Prostate gland (tissue), 2 donors: ENCODE measurements at places on chromosomes 4 and X. TPM values are rescaled to one million over a fixed set of nuclear protein-coding genes. Genes with fewer than 3 reads are reported as not detected.
A peak's percentile ranks its signal among the peaks of the same experiment; 100 is the strongest.

DNA sequence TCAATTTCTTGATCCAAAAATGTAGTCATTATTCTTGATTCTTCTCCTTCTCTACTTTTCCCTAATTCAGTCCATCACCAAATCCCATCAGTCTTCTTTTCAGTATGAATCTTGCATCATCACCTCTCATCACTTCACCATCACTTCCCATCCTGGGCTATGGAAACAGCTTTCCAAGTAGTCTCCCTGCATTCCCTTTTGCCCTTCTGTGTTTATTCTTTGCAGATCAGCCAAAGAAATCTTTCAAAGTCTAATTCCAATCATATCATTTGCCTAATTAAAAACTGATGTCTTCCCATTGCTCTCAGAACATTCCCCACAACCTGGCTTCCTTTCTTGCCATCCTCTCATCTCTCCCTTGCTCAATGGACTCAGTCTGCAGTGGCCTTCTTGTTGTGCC, 201.7 kb upstream of the ADAMTS3 start:
- no peak for DNase-seq
- no peaks in the 10 kb centered on the region for H3K27me3 ChIP-seq
- no peak overlapping the region for H3K27ac ChIP-seq
- H3K36me3 ChIP-seq, result no peaks in the 10 kb centered on the region
- H3K4me3 ChIP-seq, result no peak overlapping the region

- H3K27me3 ChIP-seq, result no peaks in the 10 kb centered on the region
- peaks cover 4% of the 10 kb centered on the region for H3K4me1 ChIP-seq
- H3K4me3 ChIP-seq, result no peak overlapping the region
- no peaks in the 10 kb centered on the region for H3K36me3 ChIP-seq
Measured at GRCh38 chr4:2419814-2420213, 1.1 kb downstream of the CFAP99 start.

DNA sequence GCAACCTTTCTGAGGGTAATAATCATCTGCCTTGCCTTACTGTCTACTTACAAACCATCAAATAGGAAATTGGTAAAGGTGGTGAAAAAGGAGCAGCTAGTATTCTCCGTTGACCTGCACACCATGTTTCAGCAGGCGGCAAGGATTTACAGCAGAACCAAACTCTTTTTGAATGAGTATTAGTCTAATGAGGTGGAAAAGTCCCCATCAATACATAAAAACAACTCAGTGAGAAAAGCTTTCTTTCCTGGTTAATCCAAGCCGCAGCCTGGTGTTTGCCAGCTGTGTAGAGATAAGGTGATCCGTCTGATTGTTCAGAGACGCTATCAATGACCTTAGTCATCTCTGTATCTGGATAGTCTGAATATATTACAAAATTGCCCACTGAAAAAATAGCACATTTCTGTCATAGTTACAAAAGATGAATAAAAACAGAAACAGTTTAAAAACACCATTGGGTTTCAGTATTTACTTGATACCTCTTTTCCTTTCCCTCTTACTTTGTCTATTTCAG, 110.4 kb upstream of the TBC1D9 start:
- H3K27ac ChIP-seq, result no peak overlapping the region
- no peak overlapping the region for H3K4me3 ChIP-seq
- H3K36me3 ChIP-seq, result no peaks in the 10 kb centered on the region
- no peaks in the 10 kb centered on the region for H3K27me3 ChIP-seq

DNA sequence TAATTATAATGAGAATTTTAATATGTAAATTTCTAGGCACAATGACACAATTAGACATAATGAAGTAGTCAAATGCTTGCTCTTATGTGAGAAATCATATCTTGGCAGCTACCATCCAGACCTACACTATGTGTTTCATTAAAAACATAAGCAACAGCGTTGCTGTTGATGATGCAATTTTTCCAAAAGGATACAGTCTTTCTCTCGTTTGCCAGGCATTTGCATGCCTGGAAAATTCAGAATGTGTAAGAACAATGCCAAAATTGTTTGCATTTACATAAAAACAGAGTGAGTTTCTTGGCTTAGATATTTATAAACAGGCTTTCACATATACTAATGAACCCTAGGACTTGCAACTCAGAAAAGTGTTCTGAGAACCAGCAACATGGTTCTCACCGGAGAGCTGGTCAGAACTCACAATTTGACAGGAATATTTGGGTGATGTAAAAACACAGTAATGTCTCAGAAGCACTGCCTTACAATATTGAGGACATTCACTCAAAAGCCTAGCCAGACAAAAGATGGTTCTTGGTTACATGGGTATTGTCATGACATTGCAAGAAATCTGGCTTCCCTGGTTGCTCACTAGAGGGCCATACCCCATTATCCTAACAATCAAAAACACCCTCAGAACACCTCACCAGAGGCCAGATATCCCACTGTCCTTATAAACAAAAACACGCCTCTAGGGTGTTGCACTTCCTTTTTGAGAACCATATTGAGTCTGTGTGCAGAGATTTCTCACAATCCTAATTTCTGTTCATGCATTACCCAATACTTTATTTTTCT, 1029.0 kb upstream of the AGA start:
- H3K4me1 ChIP-seq, result no peaks in the 10 kb centered on the region
- DNase-seq, result no peak
- no peak overlapping the region for H3K4me3 ChIP-seq

NOX1 gene
- total RNA-seq, result 0.62 TPM

DNA sequence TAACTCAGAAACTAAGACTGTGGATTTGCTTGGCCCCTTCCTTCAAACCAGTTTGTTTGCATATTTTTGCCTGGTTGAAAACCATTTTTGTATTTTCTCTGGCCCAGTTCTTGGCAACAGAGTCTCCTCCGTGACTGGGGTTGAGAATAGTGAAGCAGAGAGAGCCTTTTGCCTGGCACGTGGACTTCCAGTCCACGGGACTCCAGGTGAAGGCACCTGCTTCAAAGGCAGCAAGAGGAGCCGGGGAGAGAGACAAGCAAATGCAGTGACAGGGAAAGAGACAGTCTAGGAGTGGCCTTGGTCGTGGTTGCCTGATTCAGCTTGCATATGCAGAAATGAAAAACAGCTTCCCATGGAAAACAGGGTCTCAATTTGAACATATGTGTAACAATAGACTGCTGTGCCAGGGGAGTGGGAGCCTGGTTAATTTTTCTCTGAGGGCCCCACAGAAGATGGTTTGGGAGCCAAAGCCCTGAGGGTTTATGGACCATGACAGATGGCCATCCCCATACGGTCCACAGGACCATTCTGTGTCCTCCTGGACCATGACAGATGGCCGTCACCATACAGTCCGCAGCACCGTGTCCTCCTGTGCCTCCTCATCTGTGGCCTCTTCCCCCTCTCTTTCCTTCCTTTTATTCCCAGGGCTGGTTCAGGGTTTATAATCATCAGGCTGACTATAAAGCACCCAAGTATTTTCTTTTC, 272.2 kb upstream of the RASGEF1B start:
- no peak overlapping the region for H3K4me3 ChIP-seq
- no peaks in the 10 kb centered on the region for H3K27me3 ChIP-seq
- no peak overlapping the region for H3K27ac ChIP-seq
- no peaks in the 10 kb centered on the region for H3K36me3 ChIP-seq
- no peaks in the 10 kb centered on the region for H3K4me1 ChIP-seq

DNA sequence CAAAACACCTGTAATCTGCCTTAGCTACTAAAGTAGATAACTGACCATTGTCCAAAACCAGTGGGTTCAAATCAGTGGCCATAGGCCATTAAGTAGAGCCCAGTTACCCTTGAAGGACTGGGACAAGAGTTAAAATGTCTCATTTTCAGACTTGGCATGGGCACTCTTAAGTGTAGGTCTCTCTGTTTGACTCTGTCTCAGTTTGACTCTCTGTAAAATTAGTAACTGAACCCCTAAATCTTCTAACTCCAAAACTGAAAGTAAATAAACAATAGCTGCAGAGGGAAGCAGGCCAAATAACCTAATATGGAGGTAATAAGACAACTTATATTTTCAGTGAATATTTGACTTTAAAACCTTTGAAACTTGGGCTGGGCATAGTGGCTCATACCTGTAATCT, 89.1 kb downstream of the SLC16A2 start:
- no peak overlapping the region for H3K4me3 ChIP-seq
- no peaks in the 10 kb centered on the region for H3K4me1 ChIP-seq
- H3K27ac ChIP-seq, result no peak overlapping the region

DNA sequence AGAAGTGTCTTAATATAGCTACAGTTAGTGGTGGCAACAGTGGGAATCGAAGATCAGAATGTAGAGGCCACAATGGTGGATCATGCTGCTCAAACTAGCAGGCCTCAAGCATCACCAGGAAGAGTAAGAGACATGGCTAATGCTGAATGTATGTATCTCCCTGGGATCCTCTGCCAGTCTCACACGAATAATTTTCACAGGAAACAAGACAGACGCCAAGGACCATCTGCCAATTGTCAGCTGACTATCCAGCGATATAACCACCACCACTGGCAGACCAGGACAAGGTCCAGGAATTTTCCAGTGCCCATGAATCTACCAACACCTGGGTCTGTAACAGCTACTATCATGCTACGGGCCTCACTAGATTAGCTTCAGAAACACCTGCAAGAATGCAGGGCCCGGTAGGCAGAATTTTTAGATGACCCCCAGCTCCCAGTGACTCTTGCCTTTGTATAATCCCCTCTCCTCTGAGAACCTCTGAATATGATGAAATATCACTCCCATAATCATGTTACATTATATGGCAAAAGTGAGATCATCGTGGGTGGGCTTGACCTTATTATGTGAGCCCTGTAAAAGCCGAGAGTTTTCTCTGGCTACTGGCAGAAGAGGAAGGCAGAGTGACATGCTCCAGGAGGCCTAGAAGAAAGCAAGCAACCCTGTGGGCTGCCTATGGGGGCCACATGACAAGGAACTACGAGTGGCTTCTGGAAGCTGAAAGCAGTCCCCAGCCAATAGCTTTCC, 429.8 kb downstream of the BCOR start:
- no peaks in the 10 kb centered on the region for H3K4me1 ChIP-seq
- H3K4me3 ChIP-seq, result no peak overlapping the region
- H3K36me3 ChIP-seq, result no peaks in the 10 kb centered on the region
- no peak for DNase-seq
- no peak overlapping the region for H3K27ac ChIP-seq

DNA sequence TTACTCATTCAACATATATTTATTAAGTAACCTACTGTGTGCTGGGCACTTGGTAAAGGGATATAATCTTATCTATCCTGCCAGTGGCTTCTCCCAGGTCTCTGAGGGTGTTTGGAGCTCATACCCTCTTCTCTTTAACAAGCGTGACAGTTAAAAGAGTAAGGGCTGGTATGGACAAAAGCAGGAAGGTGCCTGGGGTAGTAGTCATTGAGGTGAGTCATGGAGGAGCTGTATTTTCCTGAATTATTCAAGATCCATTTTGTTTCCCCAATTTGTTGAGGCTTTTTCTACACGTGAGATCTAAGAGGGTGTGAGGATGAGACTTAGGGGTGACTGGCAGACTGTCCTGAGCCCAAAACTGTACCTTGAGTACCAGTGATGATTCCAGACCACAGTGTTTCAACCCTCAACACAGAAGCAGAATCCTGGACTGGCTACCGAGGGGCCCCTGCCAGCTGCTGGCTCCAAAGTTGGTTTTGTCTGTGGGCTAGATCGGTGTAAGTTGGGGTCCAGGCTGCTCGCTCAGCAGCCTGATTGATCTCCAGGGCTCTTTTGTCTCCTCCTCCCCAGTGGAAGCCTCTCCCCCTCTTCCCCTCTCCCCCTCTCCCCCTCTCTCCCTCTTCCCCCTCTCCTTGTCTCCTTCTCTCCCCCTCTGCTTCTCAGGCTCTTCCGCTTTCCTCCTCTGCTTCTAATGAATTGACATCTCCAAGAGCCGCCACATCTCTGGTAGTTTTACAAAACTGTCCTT, at the start of gene DRP2:
Gene DRP2, plus strand, starts transcription at position 671 of the 748 bp plus-strand sequence. CDS start 11,862 bp downstream, outside the sequence.
- no peak within 1 kb of the TSS for H3K4me3 ChIP-seq
- no peaks in the 10 kb centered on the region for H3K27me3 ChIP-seq
- H3K27ac ChIP-seq, result no peak within 1 kb of the TSS
- H3K36me3 ChIP-seq, result no peaks in the 10 kb centered on the region
- no peaks in the 10 kb centered on the region for H3K4me1 ChIP-seq

GRCh38 chr4:148056879-148057278, 325.0 kb downstream of the ARHGAP10 start:
- no peak overlapping the region for H3K27ac ChIP-seq
- no peak for DNase-seq
- H3K4me1 ChIP-seq, result no peaks in the 10 kb centered on the region
- no peak overlapping the region for H3K4me3 ChIP-seq
- H3K36me3 ChIP-seq, result no peaks in the 10 kb centered on the region

DNA sequence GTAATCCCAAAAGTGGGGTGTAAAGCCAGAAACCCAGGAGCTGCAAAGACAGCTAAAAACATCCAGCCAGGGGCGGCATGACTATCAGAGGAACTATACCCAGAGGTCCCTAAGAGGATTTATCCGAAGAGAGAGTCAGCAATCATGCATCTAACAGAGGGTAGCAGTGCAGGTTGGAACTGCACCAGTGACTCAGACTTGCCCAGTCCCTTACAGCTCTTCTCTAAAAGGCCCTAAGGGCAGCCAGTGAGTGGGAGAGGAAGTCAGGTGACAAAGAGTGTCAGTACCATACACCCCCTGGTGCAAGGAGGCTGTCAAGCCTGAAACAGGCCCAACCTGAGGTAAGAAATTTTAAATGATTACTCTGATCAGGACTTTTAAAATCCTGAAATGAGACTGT, 88.1 kb downstream of the CAMK2D start:
- no peaks in the 10 kb centered on the region for H3K4me1 ChIP-seq
- H3K36me3 ChIP-seq, result no peaks in the 10 kb centered on the region

DNA sequence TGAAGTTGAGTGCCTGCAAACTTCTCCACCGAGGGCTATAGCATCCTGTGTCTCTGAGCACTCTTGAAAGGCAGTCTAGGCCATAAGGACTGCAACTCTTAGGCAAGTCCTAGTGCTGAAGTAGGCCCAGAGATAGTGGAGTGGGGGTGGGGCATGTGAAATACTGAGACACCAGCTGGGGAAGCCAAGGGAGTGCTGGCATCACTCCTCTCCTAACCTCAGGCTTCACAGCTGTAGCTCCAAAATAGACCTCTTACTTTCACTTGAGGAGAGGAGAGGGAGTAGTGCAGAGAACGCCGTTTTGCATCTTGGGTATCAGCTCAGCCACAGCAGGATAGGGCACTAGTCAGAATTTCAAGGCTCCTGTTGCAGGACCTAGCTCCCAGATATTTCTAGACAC, 56.2 kb upstream of the CYSLTR1 start:
- no peak overlapping the region for H3K4me3 ChIP-seq
- H3K27ac ChIP-seq, result no peak overlapping the region
- no peaks in the 10 kb centered on the region for H3K27me3 ChIP-seq
- H3K36me3 ChIP-seq, result no peaks in the 10 kb centered on the region
- H3K4me1 ChIP-seq, result no peaks in the 10 kb centered on the region

CCDC120 gene
- 12.3 TPM for total RNA-seq

DNA sequence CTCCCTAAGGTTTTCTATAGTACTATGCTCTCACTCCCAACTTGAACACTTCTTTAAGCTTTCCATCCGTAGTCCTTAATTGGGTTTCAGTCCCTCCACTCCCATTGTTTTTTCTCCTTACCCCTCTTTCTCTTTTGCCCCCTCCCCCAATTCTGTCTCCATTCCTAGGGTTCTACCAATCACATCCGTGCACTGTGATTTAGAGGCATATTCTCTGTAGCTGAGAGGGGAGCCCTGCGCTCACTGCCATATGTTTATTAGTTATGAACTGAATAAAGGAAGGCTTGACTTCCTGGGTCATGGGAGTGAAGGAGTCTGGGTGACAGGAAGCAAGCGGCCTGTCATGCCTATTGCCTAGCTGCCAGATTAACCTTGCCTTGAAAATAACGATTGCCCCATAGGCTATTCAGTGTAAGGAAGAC, 471 bp downstream of the MCTS1 start:
- H3K27me3 ChIP-seq, result no peaks in the 10 kb centered on the region
- no peaks in the 10 kb centered on the region for H3K36me3 ChIP-seq
- H3K4me1 ChIP-seq, result no peaks in the 10 kb centered on the region
- peak overlapping the region; percentile 45 for H3K4me3 ChIP-seq
- DNase-seq, result no peak
